Osteocyte (in vitro differentiated cells): ENCODE measurements at places on chromosomes 16 and 17. TPM values are rescaled to one million over a fixed set of nuclear protein-coding genes. Genes with fewer than 3 reads are reported as not detected.

Gene NOMO2
- total RNA-seq, result 142 and 143 TPM in 2 replicates

Gene CMTM1
- 7.8 and 8.0 TPM in 2 replicates for total RNA-seq

Gene MPP2
- total RNA-seq, result 3.5 and 4.4 TPM in 2 replicates

Gene TMEM219
- total RNA-seq, result 119 and 139 TPM in 2 replicates

Gene SLC38A8
- total RNA-seq, result not detected in 2 replicates

Gene CACNG3
- total RNA-seq, result not detected in 2 replicates

Gene FN3KRP
- total RNA-seq, result 31.7 and 33.0 TPM in 2 replicates

Gene WSCD1
- 3.8 and 3.9 TPM in 2 replicates for total RNA-seq

Gene ZFP3
- total RNA-seq, result 0.78 and 0.86 TPM in 2 replicates

DNA sequence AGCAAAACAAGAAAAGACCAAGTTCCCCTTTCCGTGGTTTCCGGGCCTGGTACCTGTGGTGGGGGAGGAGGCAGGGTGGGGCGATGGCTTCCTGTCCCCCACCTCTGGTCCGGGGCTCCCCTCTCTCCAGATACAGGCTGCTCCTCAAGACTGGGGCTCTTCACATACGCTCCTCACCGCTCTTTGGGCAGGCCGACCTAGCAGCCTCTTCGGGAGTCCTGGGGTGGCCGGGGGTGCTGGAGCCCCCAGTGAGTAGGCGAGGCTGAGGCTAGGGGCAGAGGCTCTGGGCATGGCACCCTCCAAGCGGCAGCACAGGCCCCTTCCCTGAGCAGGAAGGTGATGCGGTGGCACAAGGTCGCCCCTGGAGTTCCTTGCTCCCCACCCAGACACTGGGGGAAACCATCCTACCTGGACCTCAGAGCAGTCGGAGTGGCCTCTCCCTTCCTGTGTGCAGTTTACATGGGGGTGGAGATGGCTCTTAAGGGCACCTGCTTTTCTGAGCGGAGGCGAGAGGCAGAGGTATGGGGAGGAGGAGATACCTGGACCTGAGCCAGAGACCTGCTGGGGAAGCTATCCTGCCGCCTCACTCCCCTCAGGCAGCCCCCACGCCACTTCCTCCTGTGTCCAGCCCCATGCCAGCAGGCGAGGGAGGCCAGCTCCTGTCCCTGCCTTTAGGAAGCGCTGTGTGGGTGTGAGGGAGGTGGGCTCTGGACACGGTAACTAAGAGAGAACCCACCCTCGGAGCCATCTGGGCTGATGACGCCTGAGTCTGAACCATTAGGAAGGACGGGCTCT is 891 bp downstream of the CORO1A start:
- no peak for DNase-seq

DNA sequence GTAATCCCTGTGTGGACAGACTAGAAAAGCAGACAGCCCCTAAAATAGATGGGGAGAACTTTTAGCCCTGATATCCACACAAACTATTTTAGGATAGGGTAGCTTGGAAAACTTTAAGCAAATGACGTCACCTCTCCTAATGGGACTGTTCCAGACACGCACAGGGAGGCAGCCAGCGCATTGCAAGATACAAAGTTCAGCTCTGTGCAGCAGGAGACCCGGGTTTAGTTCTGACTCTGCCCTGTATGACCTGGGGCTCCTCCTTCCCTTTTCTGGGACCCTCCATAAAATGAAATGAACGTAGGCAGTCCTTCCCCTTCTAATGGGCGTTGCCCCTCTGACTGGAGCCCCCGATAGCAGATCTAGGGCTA is 6.3 kb downstream of the ZNF689 start:
- no peak for DNase-seq

DNA sequence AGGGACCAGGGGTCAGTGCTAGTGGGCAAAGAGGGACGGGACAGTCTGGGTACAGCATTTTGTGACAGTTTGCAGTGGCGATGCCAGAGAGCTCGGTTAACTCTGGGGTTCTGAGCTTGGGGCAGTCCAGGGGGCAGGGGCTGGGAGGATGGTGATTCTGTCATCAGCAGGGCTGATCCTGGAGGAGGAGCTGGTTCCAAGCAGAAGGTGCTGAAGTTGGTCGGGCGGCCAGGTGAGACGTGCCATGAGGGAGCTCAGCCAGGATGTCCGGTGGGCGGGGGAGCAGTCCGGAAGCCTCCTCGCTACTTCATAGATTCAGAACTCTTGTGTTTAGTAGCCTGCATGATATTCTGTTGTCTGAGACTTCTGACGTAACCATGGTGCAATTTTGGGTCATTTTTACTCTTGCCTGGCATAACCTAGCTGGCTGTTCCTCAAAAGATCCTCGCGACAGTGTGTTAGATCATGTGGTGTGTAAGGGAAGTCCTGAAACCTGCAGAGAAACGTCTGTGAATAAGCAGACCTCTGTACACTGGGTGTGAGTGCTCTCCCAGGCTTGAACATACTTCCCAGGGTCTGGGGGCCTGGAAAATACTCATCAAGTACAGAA is 122.0 kb downstream of the CLEC16A start:
- no peak for DNase-seq

GRCh38 chr17:47224966-47225365 is 15.8 kb downstream of the MYL4 start:
- DNase-seq, result no peak

- DNase-seq, result no peak
Measured at GRCh38 chr17:4901648-4902344, 1.1 kb downstream of the CHRNE start.

DNA sequence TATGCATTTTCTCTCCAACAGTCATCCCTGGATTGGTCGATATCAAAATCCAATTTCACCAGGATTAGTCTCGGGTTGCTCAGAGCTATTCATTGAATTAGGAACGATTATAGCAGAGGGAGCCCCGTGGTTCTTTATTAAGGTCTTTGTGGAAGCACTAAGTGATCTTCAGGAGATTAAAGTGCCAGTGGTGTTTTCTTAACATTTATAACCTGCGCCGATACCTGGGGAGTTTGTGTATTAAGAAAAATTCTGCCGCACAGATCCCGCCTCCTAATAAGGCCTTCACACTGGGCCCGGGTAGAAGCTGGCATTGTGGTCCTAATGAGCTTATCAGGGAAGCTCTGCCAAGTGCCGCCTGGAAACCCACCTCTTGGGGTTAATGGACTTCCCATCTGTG is 238.7 kb downstream of the RBFOX1 start:
- no peak for DNase-seq

GRCh38 chr17:69574257-69575197 is 160.0 kb downstream of the MAP2K6 start:
- no peak for DNase-seq

DNA sequence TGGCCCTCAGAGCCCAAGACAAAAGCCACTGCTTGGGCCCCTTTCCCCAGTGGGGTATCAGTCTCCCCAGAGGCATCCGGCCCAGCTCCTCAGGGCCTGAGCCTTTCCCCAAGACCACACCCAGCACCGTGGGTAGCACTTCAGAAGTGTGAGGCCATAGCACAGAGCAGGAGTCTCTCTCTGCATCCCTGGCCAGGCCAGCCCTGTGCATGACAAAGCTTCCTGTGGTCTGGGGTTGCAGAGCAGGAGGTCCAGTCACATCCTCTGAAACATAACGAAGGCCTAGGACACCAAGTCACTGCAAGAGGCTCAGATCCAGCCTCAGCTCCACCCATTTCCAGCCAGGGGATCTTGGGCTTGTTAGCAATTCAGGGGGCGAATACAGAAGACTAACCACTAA is 56.8 kb upstream of the ZNF423 start:
- DNase-seq, result no peak

DNA sequence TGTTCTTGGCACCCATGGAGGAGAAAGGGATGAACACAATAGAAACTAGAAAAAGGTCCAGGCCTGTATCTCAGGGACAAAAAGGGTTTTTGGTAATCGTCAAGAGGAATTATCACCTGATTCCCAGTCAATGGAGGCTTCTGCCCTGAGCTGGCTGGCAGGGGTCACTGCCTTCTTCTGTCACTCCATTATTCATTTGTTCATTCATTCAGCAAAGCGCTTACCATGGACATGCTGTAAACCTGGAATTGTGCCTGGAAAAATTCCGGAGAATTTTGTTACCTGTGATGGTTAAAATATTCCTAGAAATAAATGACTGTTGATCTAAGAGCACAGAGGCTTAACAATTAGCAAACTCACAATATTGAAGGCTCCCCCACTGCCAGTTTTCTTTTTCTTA is 212.3 kb downstream of the SHISA9 start:
- DNase-seq, result no peak

DNA sequence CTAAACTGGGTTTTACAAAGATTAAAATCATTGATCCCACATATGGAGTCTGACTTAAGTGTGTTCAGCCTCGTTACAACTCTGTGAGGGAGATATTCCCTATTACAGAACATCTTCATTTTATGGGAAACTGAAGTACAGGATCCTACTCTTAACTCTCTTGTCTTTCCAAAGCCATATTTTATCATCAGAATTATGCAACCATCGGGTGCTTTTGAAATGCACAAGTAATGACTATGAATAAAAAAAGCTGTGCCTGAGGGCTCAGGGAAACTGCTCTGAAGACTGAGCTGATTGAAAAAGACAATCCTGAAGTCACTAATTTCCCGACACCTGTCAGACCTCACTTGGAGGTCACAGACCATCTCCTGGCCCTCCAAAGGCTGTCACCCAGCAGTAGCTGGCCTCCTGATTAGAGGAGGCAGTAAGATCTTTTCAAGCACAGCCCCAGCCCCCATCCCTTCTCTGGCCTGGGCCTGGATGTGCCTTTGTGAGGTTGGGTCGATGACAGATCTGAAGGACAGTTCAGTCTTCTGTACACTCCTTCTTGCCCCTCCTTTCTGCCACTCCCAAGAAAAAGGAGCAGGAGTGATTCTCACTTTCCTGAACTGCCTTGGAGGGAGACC is 5.6 kb downstream of the AKAP1 start:
- no peak for DNase-seq

GRCh38 chr16:82024316-82024715 is 10.7 kb upstream of the HSD17B2 start:
- DNase-seq, result no peak

- DNase-seq, result no peak
Measured at GRCh38 chr17:40646791-40647623, 611 bp downstream of the SMARCE1 start.

GRCh38 chr16:4401510-4401909 is 14.9 kb downstream of the CORO7 start:
- no peak for DNase-seq

GRCh38 chr16:10318798-10319500 is 66.9 kb upstream of the ATF7IP2 start:
- no peak for DNase-seq

DNA sequence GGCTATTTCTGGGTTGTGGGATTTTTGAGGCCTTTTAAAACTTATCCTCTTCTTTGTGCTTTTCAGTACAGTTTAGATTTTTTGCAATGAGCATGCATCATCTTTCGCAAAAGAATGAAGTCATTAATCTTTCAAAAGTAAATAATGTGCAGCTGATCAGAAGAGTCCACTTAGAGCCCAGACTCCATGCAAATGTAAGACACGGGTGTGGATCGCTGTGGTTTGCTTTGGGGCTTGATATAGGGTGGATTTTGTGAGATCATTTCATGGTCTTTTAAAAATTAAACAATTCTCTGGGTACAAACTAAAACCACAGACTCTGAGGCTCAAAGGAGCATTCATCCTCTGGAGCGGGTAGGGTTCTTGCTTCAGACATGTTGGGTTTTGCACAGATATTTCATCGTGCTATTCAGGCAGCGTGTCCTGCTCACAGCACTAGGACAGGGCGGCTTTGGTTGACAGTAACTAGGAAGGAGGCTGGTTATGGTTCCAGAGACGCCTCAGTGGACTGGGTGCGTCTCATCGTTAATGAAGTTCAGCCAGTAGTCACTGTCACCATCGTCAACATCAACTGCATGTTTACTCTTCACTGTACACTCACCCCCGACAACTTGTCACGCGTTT is 129.4 kb upstream of the PLCG2 start:
- DNase-seq, result no peak

GRCh38 chr17:39777534-39778365 is 40.0 kb downstream of the GRB7 start:
- no peak for DNase-seq

DNA sequence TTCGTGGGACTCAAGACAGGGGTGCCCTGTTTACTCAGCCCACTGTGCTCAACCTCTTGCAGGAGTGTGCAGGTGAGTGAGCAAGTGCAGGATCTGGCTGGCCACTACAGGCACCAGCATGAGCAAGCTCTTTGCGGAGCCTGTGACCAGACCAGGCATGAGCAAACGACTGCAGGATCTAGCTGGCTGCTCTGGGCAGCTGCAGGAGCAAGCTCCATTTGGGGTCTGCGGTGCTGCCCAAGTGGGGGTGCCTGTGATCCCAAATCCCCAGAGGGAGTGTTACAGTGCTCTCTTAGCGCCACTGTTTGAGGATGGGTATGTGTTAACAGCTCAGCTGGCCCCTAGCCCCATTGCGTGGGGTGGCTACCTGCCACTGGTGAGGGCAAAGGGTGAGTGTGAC is 2.4 kb downstream of the USP6 start:
- DNase-seq, result no peak
